ENCODE measurements at places on chromosomes 1 and 21.

GRCh38 chr1:5856246-5856815, 135.9 kb downstream of the NPHP4 start:
- DNase-seq = no peak

DNA sequence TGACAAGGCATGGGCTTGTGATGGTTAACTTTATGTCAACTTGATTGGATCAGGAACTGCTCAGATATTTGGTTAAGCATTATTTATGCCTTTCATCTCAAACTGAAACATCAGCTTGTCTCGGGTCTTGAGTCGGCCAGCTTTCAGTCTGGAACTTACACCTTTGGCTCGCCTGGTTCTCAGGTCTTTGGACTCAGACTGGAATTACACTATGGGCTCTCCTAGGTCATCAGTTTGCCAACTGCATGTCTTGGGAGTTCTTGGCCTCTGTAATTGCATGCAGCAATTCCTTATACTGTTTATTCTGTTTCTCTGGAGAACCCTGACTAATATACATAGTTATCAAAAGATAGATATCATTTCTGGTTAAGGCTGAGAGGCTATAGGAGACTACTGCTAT, 653.7 kb downstream of the ADGRL2 start:
- DNase-seq = no peak

DNA sequence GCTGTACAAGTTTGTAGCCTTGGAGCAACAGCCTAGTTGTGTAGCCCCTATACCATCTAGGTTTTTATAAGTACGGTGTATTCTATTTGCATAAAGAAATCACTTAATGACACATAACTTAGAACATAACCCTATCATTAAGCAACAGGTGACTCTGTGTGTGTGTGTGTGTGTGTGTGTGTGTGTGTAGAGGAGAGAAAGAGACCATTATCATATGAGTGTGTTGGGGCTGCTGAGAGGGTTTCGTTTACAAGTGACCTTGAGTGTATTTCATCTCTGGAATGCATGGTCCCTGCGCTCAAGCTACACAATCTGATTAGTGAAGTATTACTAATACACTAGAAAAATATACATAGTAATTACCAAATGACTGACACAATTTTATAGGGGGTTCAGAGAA, 115.1 kb downstream of the RABGAP1L start:
- no peak for DNase-seq

GRCh38 chr1:89466307-89466930, 58.2 kb upstream of the LRRC8B start:
- no peak for DNase-seq

GRCh38 chr21:29264721-29265120, 34.0 kb upstream of the BACH1 start:
- DNase-seq = no peak

DNA sequence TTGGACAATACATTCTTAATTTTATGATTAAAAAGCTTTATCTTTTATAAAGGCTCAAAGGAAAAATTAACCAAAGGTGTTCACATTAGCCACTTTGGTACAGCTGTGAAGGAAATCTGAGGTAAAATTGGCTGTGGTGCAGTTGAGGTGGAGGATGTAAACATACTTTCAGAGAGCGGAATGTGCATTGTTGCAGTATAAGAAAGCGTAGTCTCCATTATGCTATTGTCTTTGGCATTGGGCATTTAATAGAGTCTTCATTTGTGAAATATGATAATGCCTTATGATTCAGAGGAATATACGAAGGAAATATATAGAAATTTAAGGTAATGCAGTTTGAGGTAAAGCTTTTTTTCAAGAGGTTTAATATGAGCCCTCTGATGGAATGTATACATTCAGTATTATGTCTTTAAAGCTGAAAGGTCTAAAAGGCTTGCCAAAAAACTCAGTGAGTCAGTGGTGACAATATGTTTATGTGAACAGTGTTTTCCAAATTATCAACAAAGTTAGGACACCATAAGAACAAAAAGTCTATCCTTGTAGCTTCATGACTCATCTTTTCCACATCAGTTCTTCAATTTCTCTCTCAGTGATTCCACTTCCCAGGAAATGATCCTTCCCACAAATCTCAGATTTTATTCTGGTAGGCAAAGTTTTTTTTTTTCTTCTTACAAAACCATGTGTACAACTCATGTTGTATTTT, 26.9 kb upstream of the DDR2 start:
- no peak for DNase-seq

- no peak for DNase-seq
Measured at GRCh38 chr1:205054013-205054412, 11.0 kb downstream of the CNTN2 start.

DNA sequence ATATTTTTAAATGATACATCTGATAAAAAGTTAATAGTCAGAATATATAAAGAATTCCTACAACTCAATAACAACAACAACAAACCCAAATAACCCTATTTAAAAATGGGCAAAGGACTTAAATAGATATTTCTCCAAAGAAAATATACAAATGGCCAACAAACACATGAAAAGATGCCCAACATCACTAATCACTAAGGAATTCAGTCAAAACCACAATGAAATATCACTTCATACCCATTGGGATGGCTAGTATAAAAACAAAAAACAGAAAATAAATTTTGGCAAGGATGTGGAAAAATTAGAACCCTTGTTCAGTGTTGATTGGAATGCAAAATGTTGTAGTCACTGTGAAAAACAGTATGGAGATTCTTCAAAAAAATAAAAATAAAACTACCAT, 184.8 kb upstream of the RAB4A start:
- no peak for DNase-seq

- no peak for DNase-seq
Measured at GRCh38 chr1:172431204-172431603, 10.7 kb downstream of the C1orf105 start.

DNA sequence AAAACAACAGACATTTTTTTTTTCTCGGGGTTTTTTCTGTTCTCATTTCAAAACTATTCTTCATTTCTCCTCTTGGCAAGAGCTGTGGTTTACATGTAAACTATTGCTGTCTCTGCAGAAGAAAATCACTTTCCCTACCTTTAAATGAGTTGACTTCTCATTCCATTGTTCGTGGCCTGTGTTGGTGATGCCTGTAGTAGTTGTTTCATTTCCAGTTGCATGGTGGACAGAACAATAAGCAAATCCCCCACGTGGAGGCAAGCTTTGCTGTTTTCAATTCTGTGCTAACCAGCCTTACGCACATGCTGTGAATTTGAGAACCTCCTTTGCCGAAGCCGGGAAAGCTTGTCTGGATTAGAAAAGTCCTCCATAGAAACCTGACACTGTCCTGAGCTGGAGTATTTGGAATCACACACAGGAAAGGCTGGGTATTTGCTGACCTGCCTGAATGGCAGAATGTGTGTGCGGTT, 26.2 kb upstream of the MAP3K7CL start:
- DNase-seq = no peak

DNA sequence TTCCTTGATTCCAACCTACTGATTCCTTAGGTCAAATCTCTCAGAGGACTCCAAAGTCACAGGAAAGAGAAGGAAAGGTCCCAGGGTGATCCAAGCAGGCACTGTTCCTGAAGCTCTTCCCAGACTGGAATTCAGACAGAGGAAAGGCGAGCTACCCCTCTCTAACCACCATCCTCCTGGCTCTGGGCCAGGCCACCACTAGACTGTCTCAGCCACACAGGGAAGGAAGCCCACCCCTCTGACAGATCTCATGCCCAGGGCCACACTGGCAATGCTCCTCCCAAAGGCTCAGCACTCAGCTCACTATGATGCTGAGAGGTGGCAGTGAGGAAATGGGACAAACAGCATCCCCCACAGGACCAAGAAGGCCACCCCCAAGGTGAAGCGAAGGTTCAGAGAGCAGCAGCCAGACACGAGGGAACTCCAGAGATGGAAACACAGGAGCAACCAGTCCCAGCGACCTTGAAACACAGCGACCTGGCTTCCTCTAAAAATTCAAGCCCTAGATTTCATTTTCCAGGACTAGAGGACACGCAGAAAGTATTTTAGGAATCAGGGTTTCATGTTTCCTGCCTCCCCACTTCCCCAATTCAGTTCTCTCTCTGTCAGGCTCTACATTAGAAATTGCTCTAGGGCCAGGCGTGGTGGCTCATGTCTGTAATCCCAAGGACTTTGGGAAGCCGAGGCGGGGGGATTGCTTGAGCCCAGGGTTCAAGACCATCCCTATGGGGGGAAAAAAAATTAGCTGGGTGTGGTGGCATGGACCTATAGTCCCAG, 18.8 kb downstream of the PIK3C2B start:
- no peak for DNase-seq

GRCh38 chr1:241610056-241610815, 29.9 kb downstream of the CHML start:
- peak; percentile 79 for DNase-seq

- no peak for DNase-seq
Measured at GRCh38 chr1:207458414-207458813, 4.3 kb downstream of the CR2 start.

DNA sequence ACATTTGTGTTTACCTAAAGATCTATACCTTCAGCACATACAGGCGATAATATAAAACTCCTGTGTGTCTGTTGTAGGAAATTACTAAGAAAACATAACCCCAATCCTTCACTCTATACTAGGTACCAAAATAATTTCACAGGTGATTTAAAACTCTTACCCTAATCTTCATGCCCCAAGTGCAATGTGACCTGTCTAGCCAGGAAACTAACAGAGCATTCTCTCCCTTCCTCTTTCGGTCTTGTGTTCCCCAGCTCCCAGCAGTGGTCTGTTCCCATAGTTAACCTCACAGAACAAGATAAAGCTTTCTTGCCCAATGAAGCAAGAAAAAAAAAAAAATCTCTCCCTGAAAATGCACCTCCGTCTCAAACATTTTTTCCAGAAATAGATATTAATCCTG, 493.5 kb downstream of the DPYD start:
- DNase-seq = no peak

GRCh38 chr1:211596418-211597181, 17.6 kb upstream of the SLC30A1 start:
- DNase-seq = no peak

DNA sequence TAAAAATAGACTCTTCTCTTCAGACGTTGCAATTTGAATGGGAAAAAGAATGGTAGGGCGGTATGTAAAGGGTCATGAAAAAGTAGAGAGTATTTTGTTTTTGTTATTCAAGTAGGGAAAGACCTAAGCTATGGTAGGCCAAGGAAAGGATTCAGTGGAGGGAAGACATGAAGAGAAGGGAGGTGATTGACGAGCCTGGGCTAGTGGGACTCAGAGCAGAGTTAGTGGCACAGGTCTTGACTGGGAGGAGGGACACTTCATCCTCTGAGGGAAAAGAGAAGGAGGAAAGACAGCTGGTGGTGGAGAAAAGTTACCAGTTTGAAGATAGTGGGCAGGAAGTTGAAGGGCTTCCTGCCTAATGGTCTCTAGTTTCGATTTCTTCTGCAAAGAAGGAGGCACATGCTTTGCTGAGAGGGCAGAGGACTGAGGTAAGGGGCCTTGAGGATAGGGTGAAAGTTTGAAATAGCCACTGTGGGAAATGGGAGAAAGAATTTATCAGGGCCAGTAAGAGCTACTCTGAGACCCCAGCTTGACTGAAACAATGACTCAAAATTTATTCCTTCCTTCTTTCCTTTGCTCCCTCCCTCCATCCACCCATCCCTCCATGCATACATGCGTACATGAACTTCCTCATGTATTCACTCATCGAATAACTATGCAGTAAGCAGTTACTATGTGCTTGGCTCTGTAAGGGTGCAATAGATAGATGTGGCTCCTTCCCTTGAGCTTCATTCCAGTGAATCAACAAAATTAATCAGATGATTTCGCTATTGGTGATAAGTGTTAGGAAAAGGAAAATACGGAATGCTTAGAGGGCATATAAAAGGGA, 4.2 kb downstream of the CD48 start:
- no peak for DNase-seq

- no peak for DNase-seq
Measured at GRCh38 chr1:28602536-28603439, 10.7 kb downstream of the RAB42 start.

- DNase-seq = peak; percentile 42
Measured at GRCh38 chr1:58815069-58815685, 31.3 kb upstream of the JUN start.

GRCh38 chr1:163307479-163308171, 14.1 kb upstream of the NUF2 start:
- no peak for DNase-seq

- no peak for DNase-seq
Measured at GRCh38 chr1:157833145-157833544, 8.5 kb downstream of the CD5L start.

DNA sequence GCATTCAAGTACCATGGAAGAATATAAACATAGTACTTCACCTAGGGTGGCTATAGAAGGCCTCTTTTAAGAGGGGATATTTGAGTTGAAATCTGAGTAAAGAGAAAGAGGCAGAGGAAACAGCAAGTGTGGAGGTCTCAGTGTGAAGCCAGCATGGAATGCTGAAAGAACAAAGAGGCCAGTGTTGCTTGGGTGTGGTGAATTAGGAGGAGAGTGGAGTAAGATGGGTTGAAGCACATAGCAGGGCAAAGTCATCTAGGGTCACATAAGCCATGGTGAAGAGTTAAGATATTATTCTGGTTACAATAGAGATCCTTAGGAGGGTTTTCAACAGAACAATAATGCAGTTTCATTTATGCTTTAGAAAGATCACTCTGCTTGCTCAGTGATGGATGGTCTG, 37.5 kb downstream of the C1orf141 start:
- no peak for DNase-seq

DNA sequence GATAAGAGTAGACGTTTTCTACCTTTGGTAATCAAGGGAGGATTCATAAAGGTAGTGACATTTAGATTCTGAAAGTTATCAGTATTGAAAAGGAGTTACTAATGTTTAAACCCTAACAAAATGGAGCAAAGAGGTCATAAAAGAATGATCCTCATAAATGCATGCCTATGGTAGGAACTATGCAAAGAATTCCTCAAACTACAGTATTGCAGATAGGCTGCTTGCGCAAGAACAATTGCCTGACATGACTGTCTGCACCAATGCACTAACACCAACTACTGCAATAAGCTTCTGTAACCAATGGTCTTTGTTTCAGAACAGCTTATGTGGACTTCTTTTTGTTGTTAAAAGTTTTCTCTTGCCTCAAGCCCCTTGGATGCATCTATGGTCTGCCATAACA, 597.3 kb upstream of the ADGRL4 start:
- DNase-seq = no peak

GRCh38 chr1:172298141-172298540, 122.3 kb upstream of the C1orf105 start:
- DNase-seq = no peak

DNA sequence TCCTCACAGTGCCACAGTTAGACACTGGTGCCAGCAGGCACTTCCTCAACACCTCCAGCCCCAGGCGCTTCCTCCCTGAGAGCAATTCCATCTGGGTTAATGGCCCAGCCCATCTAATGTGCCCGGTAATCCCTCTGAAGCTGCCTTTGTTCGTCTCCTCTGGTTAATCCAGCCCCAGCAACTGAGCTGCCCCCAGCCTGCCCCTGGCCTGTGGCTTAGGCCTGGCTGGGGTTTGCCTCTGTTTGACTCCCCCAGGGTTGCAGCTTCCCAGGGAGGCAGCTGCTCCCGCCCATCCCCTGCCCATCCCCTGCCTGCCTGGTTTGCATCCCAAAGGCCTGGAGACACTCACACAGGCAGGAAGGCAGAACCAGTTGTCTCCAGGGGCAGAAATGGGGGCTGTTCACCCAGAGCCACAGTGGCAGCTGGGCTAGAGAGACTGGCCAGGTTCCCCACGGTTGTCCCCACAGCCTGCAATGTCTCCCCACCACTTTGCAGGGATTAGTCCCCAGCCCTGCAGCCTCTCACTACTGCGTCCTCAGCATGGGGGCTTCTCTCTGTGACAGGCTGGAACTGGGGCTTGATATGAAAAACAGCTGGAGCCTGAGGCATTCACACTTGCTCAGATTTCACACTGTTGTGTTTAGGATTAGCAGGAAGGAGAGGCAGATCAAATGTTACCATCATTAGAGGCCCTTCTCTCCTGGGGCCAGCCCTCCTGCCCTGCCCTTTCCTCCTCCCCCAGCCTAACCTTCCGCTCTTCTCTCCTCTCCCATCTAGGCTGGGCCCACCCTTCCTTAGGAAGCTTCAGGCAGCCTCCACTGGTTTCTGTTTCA, 120.2 kb downstream of the TLR5 start:
- no peak for DNase-seq

Data from left lung (tissue), 14 donors.